ENCODE measurements at places on chromosomes 3 and 15.

- no peak for DNase-seq
These were observed 2.2 kb downstream of the NEO1 start for GRCh38 chr15:73054417-73054953.

DNA sequence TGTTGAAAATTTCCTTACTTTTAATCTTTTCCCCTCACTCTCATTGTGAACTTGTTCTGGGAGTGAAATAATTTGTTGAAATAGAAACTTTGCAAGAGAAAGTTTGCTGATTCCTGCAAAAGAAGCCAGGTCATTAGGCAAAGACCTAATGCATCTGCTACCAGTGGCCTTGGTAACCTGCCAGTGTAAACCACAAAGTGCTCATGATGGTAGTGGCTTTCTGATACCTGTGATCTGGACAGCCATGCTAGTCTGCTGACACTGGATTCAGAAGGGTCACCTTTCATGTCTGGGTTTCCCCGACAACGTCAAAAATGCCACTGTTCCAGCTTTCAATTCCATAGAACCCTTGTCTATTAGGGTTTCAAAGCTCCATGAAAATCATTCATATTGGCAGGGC is 123.7 kb upstream of the MCTP2 start:
- DNase-seq = no peak

- no peak for DNase-seq
These were observed 193.9 kb downstream of the NLGN1 start for GRCh38 chr3:173591401-173591800.

DNA sequence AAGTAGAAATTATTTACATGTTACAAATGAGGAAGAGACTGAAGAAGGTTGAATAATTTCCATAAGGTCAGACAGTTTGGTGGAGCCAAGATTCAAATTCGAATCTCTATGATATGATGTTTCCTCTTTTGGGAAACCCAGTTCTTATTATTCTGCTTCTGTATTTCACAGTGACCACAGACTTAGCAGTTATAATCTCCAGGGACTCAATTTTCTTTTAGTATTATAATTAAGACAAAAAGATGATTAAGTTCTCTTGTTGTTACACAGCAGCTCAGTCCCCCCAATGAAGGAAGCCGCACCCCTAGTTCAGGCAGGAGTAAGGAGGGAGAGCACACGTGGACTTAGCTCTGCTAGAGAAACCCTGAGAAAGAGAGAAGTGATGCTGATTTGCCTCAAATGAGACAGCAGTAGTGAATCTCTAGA is 130.6 kb downstream of the CCNL1 start:
- no peak for DNase-seq

DNA sequence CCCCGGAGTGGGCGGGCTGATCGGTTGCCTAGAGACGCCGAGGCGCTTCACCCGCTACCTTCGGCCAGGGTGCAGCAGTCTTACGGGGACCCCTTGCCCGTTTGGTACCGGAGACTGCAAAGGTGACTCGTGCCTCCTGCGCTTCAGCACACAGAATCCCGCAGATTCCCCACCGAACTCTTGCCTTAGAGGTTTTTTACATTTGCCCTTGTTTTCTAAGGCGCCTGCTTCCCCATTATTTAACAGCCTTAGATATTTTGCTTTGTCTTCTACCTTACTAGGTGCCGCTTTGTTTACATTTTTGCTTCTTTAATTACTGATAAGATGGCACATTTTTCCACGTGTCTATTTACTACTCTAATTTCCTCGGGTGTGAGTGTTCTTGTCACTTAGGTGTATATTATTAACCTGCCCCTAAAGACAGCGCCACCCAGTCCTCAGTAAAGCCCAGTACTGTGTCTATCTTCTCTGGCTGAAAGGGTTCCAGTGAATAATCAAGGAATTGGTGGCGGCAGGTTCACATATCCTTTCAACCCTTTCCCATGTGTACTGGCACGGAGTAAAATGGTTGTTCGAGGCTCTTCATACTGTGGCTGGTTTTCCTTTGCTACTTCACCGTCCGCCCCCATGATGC is 573 bp upstream of the CEP152 start:
- no peak for DNase-seq

- no peak for DNase-seq
These were observed 694.8 kb upstream of the NR2F2 start for GRCh38 chr15:95635666-95636065.

DNA sequence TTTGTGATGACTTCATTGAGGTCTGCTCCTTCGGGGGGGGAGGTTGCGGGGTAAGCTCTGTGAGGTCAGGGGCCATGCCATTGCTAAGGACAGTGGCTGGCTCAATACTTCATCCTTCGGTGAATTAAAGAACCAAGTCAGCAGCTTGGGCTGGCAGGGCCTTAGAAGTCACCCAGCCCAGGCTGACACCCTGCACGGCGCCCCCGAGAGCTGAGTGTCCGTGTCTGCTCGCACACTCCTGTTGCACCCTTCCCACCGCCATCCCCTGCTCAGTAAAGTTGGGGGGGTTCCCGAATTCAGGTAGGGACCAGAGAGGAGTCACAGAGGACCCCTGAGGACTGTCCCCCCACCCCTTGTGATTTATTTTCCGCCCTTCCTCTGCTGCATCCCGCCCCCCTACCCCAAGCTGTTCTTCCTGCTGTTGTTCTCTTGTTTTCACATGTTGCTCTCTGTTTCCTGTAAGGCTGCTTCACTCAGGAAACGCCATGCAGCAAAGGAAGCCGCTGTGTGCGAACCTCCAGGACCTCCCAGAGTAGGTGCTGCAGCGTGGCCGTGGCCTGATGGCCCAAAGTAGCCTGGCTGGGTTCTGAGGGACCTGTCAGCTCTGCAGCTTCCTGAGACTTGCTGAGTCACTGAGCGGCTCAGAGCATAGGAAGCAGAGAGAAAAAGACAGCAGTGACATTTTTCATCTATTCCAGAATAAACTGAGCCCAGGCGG is 14.4 kb downstream of the EFCC1 start:
- peak; percentile 17 for DNase-seq

- DNase-seq = no peak
These were observed 12.6 kb downstream of the TM6SF1 start for GRCh38 chr15:83119968-83120581.

DNA sequence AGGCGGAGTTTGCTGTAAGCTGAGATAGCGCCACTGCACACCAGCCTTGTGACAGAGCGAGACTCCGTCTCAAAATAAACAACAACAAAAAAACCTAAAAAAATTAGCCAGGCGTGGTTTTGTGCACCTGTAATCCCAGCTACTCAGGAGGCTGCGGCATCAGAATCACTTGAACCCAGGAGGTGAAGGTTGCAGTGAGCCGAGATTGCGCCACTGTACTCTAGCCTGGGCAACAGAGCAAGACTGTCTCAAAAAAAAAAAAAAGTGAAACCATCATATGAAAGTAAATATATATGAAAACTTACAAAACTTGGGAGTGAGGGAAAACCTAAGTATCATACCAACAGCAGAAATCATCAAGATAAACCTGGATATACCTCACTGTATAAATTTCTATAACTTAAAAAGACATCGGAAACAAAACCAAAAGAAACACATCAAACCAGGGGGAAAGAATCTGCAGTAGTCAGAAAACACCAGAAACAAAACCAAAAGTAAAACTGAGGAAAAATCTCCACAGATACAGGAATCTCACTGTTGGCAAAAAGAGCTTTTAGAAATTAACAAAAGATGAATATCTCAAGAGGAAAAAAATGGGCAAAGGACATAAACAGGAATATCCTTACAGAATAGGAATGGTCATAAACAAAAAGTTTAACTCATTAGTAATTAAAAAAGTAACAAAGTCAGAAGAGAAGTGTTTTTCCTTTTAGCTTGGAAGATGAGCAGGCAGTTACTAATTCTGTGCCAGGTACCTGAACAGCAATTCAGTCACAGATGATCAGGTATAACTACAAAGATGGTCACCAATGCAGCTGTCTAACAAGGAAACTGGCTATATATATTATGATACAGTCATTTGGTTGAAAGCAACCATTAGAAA is 41.3 kb downstream of the ETV5 start:
- DNase-seq = no peak

DNA sequence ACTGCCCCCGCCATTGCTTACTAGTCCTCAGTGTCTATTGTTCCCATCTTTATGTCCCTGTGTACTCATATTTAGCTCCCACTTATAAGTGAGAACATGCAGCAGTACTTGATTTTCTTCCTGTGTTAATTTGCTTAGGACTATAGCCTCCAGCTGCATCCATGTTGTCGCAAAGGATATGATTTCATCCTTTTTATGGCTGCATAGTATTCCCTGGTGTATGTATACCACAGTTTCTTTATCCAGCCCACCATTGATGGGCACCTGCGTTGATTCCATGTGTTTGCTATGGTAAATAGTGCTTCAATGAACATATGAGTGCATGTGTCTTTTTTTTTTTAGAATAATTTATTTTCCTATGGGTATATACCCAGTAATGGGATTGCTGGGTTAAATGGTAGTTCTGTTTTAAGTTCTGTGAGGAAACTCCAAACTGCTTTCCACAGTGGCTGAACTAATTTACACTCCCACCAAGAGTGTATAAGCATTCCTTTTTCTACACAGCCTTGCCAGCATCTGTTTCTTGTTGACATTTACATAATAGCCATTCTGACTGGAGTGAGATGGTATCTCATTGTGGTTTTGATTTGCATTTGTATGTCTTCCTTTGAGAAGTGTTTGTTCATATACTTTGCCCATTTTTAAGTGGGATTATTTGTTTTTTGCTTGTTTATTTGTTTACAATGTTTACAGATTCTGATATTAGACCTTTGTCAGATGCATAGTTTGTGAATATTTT is 53.7 kb downstream of the GALK2 start:
- DNase-seq = no peak

- DNase-seq = no peak
These were observed 4.8 kb downstream of the HES1 start for GRCh38 chr3:194140520-194141414.

GRCh38 chr15:34239151-34239808 is 14.5 kb downstream of the EMC4 start:
- peak; percentile 12 for DNase-seq

- DNase-seq = no peak
These were observed 29.1 kb downstream of the SEMA3G start for GRCh38 chr3:52415800-52416199.

GRCh38 chr3:191350396-191351090 is 20.2 kb upstream of the UTS2B start:
- no peak for DNase-seq

GRCh38 chr3:122406198-122406597 is 9.7 kb downstream of the WDR5B start:
- DNase-seq = no peak

GRCh38 chr15:89406940-89407607 is 72.5 kb upstream of the POLG start:
- no peak for DNase-seq

- no peak for DNase-seq
These were observed 296.1 kb downstream of the AGBL1 start for GRCh38 chr15:86375733-86376280.

Measured in stimulated activated CD4-positive, alpha-beta T cell treated with anti-CD3 and anti-CD28 coated beads, TNF-alpha, amount 100 ng/mL, for 4 hours (primary cell).